ENCODE measurements at places on chromosomes 1 and 21.

DNA sequence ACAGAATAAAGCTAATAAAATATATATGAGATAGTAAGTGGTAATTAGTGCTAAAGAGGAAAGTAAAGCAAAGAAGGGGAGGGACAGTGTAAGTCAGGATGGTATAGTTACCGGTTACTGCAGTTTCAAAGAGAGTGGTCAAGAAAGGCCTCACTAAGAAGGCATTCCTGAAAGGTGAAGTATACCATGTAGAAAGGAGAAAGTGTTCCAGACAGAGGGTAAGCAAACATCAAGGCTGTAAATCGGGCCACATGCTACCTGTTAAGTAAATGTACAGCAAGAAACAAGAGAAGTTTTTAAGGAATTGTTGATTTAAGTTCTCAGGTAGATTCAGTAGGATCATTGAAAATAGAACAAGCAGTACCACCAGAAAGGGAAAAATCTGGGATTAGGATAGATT, 9.7 kb downstream of the DESI2 start:
- DNase-seq, result no peak

- DNase-seq, result no peak
Measured at GRCh38 chr21:16302851-16303282, 573.1 kb downstream of the USP25 start.

- DNase-seq, result no peak
Measured at GRCh38 chr21:41136286-41136685, 31.7 kb upstream of the BACE2 start.

DNA sequence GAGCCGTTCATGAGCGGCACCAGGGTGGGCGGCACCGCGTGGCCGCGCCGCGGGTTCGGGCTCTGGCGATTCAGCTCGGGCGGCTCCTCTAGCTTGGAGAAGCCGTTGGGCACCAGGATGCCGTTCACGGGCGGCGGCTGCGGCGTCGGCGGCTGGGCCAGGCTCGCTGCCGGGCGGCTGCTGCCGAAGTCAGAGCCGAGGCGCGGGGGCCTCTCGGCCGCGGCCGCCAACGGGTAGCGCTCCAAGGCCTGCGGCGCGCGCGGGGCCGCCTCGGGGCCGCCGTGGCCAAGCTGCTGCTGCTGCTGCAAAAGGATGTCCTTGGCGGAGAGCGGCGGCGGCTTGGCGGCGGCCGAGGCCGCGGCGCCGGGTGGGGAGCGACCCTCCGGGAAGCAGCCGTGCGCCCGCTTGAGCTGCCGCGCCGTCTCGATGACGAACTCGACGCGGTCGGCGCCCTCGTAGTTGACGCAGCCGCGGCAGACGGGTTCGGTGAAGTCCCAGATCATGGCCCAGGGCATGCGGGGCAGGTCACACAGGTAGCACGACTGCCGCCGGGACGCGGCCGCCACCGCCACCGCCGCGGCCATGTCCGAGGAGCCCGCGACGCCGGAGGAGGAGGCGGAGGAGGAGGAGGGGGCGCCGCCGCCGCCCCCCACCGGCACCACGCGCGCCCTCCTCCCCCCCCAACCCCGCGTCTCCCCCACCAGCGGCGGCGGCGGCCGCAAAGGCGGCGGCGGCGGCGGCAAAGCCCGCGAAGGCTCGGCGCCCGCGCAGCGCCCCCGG, 877 bp downstream of the IRF2BP2 start:
- peak; percentile 72 for DNase-seq

DNA sequence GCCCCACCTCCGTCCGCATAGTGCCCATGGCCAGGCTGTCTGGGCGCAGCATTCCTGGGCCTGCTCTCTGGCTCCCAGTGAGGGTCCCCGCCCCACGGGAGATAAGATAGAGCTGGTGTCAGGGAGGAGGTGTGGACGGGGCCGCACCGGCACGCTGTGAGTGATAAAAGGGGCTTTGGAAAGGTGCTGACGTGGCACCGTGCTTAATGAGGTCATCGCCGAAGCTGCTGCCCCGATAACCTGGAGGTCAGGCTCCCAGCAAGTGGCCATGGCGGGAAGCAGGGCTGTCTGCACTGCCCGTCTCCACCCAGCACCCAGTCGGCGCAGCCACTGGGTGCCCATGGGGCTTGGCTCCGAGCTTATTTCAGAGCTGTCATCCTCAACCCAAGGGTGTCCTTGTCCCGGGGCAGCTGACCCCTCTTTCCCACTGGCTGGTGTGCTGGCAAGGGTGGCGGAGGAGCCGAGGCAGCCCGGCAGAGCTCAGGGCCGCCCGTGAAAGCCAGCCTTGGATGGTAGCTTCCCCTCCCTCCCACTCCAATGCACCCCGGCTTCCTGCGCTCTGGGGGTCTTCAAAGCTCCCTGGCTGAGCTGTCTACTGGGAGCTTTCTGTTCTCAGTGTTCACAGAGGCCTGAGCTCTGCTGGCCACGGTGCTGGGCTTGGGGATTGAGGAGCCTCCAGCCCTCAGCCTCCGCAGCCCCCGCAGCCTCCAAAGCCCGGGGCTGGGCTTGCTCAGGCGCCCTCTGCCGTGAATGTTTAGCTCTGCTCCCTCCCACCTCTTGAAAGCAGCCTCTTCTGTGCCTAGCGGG, 105.1 kb upstream of the ARHGEF16 start:
- DNase-seq, result no peak

GRCh38 chr1:161382214-161383019, 14.7 kb upstream of the CFAP126 start:
- DNase-seq, result peak; percentile 62

DNA sequence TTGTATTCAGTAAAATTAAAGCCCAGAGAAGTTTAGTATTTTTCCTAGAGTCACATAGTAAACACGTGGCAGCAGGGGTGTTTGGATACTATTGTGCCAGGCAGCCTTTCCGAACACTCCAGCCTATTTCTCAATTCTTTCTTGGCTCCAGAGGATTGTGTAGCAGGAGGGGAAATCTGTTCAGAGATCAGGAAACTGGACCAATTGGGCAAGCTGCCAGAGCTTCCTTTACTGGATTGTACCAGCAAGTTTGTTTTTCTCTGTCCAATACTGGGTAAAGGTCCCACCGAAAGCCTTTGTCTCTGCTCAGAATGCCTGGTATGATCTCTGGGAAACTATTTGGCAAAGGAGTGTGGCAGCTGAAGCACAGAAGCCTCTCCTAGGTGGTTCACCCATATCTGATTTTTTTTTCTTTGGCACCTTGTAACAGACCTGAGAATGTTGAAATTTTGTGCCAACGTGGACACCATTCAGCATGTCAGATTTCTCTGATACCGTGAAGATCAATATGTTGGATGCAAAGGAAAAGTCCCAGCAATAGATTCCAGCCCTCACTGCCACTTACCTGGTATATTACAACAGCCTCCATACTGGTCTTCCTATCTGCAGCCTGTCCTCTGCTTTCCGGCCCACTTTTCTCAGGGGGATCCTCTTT, 126.2 kb downstream of the FGGY start:
- no peak for DNase-seq

GRCh38 chr21:38611277-38611676, 113.0 kb upstream of the ERG start:
- no peak for DNase-seq

GRCh38 chr1:170685166-170685565, 21.2 kb downstream of the PRRX1 start:
- DNase-seq, result no peak

GRCh38 chr1:197961933-197962332, 44.8 kb downstream of the LHX9 start:
- peak; percentile 15 for DNase-seq

DNA sequence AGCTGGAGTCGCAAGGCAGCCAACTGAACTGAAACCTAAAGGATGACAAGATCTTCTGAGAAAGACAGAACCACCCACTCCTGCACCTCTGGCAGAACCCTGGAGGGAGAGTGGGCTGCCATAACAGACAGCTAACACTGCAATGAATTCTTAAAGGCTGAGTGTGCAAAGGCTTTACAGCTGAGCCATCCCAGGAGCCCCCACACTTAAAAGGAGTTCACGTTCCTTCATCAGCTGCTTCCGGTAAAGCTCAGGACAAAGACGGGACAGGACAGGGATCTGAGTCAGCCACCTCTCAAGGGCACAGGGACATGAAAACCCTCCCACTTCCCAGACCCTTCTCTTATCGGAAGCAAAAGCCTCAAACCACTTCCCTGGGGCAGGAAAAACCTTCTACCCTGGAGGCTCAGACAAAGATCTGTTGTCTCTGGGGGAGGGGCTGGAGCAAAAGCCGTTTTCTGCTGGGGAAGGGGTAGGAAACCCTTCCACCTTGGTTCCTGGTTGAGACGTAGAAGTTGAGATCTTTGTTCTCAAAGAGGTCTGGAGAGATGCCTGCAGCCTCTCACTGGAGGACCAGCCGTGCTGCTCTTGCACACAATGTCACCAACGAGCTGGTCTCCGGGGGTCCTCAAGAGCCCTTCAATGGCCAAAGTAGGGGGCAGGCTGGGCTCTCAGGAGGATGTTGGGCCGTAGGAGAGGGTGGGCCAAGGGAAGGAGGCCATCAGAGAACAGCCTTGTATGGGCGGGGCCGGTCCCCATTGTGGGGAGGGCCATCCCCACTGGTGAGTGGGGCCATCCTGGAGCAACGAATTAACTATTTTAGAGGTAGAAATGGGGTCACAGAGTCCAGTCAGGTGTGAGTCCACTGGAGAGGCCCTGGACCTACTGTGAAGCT, 452.4 kb downstream of the PTPRU start:
- DNase-seq, result peak; percentile 62

DNA sequence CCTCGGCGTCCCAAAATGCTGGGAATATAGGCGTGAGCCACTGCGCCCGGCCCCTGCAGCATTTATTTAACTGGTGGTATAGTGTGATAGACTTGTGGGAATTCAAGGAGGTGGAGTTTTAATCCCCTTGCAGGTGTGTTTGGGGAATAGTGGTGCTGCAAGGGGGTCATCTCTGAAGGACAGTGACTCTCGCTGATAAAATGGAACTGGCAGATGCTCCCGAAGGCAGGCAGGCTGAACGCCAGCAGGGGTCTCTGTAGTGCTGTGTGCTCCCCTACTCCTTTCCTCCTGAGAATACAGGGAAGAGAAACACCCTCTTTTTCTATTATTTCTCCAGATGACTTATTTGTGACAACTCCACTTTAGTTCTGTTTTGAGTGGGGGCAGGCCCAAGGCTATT, 4.0 kb downstream of the OSCP1 start:
- peak; percentile 47 for DNase-seq

- peak; percentile 26 for DNase-seq
Measured at GRCh38 chr1:51313961-51314777, 16.2 kb downstream of the TTC39A start.

DNA sequence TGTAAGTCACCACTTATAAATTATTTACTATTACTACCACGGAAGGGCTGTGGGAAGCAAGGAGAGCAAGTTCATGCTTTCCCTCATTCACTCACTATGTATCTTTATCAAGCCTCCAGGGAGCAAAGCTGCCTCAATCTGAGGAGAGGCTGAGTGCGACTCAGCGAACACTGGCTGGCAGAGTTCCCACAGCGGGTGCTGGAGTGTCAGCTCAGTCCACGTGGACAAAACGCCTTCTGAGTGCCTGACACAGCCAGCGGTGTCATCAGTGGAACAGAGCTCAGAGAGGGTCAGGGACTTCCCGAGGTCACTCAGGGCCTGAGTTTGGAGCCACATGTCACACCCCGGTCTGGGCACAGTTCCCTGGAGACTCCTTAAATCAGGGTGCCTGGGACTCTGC, 16.9 kb downstream of the MATN1 start:
- no peak for DNase-seq

DNA sequence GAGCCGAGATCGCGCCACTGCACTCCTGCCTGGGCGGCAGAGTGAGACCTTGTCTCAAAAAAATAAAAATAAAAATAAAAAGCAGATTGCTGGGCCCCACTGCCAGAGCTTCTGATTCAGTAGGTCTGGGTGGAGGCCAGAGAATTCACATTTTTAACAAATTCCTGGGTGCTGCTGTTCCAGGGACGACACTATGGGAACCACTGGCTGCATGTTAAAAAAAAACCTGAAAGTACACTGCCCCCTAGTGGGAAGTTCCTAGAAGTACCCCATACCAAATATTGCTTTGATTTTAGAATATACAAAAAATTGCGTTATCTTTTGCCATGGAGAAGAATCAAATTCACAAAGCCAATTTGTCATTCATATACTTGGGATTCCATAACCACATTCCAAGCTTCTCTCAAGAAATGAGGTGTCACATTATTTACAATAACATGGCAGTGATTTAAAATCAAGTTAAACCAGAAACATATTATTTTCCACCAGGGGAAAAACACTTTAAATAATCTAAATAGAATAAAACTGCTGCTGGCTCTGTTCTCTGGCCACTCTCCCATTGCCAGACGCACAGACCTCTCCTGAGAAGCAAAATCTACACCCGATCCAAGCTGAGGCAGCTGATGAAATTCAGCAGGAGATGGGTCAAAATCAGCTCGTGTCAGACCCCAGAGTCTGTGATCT, 27.4 kb downstream of the SYF2 start:
- DNase-seq, result peak; percentile 35

- no peak for DNase-seq
Measured at GRCh38 chr21:46564391-46564790, 40.5 kb downstream of the S100B start.
